ENCODE measurements at places on chromosomes 7 and 10.

DNA sequence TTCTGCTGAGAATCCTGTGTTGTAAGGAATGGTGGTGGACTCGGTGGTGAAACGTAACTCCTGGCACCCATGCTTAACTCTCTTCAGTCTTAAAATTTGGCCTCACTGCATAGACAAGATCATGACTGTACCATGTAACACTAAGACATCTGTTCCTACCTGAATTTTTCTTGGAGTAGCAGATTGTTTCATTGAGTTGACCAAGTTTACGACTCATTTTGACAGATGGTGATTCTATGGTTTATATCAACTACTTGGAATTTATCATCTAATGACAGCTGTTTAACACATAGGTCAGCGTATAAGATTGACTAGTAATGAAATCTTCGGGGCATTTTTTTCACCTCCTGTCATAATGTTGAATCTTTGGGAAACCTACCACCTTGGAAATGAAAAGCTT lies 184.2 kb downstream of the CELF2 start:
- DNase-seq = no peak

- DNase-seq = no peak
These were observed 82.0 kb downstream of the GLRX3 start for GRCh38 chr10:130218181-130218641.

GRCh38 chr7:9955138-9955537 lies 1018.5 kb upstream of the PHF14 start:
- no peak for DNase-seq

DNA sequence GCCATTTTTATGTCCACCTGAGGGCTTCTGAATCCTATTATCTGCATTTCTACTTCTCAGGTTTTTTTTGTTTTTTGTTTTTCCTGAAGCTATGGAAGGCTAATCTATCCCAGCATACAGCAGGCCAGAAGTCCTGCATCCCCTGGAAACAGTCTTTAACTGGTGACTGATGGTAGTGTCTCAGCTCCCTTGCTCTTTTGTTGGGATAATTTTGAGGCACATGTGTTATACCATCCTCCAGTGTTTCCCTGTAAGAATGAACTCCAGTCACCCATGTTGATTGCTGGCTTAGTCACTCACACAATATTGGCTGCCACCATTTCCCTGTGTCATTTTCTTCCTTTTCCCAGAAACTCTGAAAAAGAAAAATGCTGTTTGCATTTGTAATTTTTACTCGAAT lies 1094.0 kb upstream of the LRRN3 start:
- DNase-seq = no peak

- no peak for DNase-seq
These were observed 166.6 kb upstream of the TCF7L2 start for GRCh38 chr10:112783351-112784021.

GRCh38 chr10:132543916-132544743 lies 6.5 kb downstream of the INPP5A start:
- DNase-seq = no peak

DNA sequence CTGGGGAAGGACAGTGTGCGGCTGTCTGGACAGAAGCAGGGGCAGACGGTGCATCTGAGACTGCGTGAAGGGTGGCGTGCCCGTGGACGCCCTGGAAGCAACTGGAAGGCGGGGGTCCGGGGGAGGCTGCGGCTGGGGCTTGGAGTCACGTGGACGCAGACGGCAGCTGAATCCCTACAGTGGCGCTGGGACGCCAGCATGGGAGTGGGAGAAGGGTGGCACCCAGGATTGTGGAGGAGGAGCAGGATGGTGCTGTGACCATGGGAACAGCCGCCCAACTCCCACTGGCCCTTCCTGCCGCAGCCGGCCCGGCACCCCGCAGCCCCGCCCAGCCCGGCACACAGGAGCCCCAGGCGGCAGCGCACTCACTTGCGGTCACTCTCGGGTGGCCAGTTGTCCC lies 9.7 kb downstream of the INTS1 start:
- DNase-seq = no peak

DNA sequence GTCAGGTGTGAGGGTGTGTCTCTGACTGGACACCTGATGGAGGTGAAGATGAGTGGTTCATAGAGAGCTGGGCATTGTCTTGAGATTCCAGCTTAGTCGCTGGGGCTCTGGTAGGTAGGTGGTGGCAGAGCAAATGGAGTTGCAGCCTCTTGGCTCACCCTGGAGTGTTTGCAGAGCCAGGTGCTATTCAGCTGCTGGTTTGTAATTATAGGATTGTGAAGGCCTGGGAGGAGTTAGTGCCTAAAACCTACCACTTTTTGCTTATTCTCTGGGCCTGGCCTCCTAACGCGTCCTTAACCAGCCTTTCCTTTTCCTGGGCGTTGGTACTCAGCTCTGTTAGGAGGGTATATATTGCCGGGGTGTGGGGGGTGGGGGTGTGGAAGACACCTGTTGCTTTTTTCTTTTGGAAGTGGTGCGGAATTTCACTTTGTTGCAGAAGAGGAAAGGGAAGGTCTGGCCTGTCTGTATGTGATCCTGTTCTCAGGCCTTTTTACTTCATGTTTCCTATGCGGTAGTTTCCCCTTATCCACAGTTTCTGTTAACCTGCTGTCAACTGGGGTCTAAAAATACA lies 3.2 kb downstream of the PPRC1 start:
- DNase-seq = no peak

- DNase-seq = no peak
These were observed 280.6 kb downstream of the TFEC start for GRCh38 chr7:115749924-115750323.

DNA sequence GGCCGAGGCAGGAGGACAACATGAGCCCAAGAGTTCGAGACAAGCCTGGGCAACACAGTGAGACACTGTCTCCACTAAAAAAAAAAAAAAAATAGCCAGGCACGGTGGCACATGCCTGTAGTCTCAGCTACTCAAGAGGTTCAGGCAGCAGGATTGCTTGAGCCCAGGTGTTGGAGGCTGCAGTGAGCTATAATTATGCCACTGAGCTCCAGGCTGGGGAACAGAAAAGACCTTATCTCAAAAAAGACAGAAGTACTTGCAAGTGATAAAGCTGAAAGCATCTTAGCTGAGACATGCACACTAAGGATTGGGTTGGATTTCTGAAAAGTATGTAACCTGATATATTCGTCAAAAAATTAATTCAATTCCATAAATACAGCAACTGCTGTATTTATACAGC lies 68.4 kb downstream of the PPP1R3C start:
- DNase-seq = no peak

GRCh38 chr7:152522571-152523067 lies 86.8 kb upstream of the KMT2C start:
- DNase-seq = no peak

- no peak for DNase-seq
These were observed 17.0 kb downstream of the XPNPEP1 start for GRCh38 chr10:109906316-109906715.

- DNase-seq = no peak
These were observed 58.2 kb upstream of the DNAAF5 start for GRCh38 chr7:668139-668931.

DNA sequence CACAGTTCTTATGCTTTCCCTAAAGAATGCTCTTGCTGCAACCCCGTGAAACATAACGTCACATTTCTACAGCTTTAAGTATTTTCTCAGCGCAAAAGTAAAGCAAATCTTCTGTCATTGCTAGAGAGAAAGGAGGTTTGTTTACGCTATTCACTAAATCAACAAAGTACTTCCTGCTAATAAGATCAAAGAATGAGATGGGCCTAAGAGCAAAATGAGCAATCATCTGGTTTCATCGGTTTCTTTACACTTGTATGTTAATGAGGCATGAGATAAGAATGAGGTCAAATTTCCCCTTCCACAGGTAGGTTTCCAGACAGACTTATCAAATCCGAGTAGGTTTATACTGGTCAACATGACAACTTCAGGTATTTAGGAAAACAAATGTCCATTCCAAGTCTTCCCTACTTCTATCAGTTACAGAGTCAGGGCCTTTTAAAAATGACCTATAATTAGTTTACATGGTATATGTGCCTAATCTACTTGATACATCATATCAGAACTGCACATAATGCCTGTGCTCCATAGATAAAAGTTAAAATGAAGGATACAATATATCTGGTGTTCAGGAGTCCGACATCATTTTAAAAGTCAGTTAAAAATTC lies 8.4 kb downstream of the USP6NL start:
- no peak for DNase-seq

DNA sequence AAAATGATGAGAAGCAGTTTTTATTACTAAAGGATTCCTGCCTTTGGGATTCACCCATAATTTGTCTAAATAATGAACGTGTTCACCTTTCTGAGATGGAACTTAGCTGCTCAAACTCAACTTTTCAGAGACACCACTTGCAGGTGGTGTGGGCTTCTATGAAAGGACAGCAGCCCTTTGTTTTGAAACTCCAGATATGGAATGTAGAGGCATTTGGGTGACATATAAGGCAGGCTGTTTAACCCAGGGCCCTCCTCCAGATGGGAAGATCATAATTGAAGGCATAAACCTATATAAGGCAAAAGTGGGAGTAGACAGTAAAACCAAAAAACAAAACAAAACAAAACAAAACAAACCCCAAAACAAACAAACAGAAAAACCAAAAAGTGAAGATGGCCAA lies 11.9 kb upstream of the HUS1 start:
- DNase-seq = no peak

- no peak for DNase-seq
These were observed 8.2 kb downstream of the MYOF start for GRCh38 chr10:93473804-93474472.

- DNase-seq = no peak
These were observed 66.6 kb downstream of the ADARB2 start for GRCh38 chr10:1670541-1671365.

DNA sequence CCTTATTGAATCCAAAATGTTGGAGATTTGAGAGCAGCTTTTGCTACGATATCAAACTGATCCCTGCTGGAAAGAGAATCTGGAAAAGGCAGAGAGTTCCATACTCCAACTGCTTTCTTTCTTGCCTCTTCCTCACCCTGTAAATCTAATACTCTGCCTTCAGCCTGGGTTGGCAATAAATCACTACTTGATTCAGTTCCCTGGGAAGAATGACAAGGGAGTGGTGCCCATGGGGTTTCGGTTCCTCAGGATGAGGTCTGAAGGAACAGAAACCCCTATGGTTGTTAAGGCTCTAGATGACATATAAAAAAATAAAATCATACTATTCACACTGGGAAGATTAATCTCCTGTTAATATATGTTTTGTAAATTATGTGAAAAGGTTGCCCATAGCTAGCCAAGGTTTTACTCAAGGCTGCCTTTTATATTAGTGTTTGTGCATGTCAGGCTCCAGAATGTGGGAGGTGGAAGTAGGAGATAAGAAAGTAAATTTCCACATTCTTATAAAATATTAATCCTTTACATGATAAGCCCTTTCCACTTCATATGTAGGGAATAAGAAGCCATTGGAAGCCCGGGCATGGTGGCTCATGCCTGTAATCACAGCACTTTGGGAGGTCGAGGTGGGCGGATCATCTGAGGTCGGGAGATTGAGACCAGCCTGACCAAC lies 106.2 kb upstream of the CACNA2D1 start:
- DNase-seq = no peak

GRCh38 chr10:61965703-61966395 lies 64.3 kb downstream of the ARID5B start:
- no peak for DNase-seq

DNA sequence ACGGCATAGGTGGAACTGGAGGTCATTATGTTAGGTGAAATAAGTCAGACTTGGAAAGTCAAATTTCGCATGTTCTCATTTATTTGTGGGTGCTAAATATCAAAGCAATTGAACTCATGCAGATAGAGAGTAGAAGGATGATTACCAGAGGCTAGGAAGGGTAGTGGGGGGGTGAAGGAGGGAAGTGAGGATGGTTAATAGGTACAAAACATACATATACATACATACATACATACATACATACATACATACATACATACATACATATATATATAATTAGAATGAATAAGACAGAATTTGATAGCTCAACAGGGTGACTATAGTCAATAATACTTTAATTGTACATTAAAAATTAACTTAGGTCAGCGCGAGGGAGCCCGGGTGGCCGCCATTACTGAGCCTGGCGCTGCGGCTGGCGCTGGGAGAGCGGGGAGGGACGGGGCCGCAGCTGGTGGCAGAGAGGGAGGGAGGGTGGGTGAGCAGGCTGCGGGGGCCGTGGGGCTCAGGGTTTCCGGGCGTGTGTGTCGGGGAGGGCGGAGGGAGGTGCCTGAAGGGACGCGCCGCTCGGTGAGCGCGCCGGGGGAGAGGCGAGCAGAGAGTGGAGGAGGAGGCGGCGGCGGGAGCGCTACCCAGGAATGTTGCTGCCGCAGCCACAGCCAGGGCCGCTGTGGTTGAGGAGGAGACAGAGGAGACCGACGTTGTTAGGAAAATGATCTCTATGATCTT lies 85.8 kb upstream of the EGFR start:
- DNase-seq = no peak

GRCh38 chr7:137074391-137075030 lies 206.1 kb downstream of the CHRM2 start:
- DNase-seq = no peak

DNA sequence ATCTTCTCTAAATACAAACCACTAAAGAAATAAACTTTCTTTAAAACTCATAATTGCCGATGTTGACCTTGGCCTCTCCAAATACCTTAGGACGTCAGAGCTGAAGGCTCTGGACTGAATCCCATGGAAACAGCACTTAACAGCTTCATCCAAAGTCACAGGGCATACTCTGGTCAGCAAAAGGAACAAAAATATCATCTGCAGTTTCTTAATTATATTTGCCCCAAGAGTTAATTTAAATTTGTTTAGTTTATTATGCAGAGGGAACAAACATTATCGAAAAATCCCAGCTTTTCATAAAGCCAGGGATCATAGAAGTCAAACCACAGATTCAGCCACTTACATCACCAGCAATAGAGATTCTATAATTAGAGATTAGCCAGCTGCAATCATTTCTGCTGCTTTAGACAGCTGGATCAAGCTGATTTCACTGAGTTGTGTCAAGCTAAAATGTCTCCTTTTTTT lies 20.5 kb upstream of the FAM13C start:
- no peak for DNase-seq

- DNase-seq = no peak
These were observed 581 bp downstream of the PTPRZ1 start for GRCh38 chr7:121873289-121874194.

GRCh38 chr7:38393874-38394273 lies 120.4 kb upstream of the TARP start:
- DNase-seq = no peak

- DNase-seq = no peak
These were observed 7.7 kb downstream of the CCDC136 start for GRCh38 chr7:128799451-128799850.

DNA sequence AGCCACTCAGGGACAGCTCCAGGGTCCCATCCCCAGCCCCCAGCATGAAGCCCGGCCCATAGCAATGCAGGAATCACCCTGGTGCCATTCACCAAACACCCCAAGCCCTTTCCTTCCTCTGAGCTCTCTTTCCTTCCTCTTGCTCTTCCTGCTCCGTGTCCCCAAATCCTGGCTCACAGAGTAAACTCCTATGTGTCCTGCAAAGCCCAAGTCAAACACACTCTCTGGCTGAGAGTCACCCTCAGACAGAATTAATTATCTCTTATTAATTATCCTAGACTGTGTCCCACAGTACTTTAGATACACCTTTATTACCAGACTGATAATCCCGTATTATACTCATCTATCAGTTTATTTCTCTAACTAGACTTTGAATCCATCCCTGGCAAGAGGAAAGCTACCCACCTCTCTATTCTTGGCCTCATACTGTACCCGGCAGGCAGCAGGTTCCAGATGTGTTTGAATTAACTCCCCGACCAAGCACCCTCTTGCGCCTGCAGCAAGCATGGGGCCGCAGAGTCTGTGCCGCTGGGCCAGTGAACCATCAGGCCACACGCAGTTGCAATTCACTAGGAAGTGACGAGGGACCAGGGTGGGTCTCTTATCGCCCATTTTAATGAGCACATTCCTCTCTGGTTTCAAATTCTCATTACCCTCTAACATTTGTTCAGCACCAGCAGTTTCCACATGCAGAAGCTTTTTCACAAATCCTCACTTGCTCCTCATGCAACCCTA lies 86.7 kb downstream of the PRKAG2 start:
- DNase-seq = no peak

Data from NK-92 treated with Interleukin-12 subunit alpha and Interleukin-12 subunit beta, amount 100 ng/mL, for 24 hours (cell line).